ENCODE measurements at places on chromosomes 5 and 9.

DNA sequence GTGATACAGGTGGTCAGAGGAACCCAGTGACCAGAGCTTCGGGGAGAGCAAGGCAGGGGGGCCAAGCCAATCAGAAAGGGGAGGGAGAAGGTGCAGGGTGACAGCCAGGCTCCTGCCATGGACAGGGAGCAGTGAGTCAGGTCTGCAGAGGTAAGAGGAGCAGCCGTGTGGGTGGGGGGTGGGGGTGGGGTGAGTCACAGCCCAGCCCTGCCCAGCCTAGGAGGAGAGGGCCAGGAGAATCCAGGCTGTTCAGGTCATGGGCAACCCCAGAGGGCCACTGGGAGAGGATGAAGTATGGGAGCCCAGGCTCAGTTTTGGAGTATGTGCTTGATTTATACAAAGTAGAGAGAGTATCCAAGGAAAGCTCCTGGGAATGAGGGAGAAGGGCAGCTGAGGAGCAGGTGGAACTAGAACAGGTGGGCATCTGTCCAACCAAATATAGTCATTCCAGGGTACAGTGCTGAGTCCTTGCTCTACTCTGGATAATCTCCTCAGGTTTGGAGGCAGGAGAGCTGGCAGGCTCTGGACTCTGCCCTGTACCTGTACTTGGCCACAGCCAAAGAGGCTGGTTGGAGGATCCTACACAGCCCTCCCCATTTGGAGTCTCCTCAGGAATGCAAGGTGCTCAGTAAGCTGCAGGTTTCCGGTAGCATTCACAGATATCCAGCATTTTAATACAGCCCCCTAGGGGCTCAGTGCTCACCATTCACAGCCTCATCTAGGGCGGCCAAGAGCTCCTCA lies 1.6 kb downstream of the HBEGF start:
- DNase-seq = no peak

- DNase-seq = no peak
These were observed 137.0 kb downstream of the COL23A1 start for GRCh38 chr5:178453224-178453623.

DNA sequence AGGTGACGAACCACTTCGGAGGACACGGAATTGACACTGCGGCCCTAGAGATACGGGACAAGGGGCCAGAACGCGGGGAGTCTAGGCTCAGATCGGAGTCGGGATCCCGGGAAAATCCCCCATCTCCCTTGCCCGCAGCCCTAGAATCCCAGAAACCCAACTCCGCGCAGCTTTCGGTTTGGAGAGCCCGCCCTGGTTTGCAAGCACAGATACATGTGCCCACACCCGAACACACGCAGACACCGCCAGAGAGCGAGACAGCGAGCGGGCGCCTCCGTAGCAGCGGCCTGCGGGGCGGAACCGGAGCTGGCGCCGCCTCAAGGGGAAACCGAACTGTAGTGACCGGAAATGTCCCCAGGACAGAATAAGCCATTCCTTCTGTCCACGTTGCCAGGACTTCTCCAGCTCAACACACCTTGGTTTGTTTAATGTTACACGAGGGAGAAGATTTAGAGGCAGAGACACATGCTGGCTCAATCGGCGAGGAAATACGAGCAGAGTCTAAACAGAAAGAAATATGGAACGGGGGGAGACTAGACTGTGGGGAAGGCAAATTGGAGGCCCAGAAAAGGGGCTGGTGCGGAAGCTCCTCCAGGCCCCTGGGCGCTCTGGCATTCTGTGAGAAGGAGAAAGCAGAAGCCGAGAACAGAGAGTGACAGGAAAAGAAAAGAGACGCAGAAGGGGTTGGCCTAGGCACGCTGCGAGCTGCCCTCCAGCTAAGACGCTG lies 2.9 kb upstream of the PAX5 start:
- DNase-seq = no peak

- DNase-seq = no peak
These were observed 573.6 kb upstream of the ARRDC3 start for GRCh38 chr5:91956738-91957137.

GRCh38 chr9:83061990-83062650 lies 822 bp downstream of the RASEF start:
- DNase-seq = no peak

DNA sequence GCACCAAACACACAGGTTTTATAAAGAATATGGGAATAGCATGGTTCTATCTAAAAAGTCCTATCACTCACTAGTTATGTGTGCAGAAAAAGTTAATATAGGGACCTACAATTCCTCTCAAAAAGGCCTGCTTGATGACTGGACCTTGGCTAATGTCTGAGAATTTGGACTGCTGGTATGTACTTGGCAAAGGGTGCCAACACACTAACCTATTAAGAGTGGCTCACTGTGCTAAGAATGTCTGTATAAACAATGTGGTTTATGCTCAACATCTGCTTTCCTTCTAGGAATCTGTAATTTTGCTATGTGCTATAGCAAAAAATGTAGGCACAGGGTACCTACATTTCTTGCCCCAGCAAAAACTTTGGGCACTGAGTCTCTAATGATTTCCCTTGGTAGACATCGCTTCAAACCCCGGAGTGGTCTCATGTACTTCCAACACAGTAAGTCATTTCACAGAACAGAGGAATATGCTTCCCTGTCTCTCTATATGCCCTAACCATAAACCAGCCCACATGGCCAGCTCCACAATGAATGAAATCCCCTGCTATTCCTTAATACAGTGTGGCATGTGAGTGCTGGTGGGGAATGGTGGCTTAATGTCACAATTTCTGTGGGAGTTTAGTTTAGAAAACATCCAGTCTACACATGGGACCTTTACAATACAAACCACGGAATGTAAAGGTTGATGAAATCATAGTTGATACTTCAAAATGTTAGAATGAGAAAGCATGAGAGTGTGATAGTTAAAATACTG lies 101.7 kb downstream of the UBAP2 start:
- no peak for DNase-seq

DNA sequence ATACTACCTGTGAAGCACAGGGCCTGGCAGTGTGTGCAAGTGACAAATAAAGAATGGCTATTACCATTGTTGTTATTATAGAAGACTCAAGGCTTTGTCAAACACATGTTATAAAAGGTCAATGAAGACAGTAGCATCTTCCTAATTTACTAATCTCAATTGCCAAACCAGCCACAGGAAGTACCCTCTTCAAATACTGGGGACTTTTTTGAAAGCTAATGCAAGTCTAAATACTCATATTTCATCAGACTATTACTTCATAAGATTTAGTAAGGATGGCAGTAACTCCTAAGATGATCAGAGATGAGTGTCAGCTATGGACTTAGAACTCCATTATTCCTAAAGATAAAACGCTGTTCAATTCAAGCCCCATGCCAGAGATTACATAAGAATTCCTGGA lies 43.0 kb downstream of the GNAQ start:
- no peak for DNase-seq

DNA sequence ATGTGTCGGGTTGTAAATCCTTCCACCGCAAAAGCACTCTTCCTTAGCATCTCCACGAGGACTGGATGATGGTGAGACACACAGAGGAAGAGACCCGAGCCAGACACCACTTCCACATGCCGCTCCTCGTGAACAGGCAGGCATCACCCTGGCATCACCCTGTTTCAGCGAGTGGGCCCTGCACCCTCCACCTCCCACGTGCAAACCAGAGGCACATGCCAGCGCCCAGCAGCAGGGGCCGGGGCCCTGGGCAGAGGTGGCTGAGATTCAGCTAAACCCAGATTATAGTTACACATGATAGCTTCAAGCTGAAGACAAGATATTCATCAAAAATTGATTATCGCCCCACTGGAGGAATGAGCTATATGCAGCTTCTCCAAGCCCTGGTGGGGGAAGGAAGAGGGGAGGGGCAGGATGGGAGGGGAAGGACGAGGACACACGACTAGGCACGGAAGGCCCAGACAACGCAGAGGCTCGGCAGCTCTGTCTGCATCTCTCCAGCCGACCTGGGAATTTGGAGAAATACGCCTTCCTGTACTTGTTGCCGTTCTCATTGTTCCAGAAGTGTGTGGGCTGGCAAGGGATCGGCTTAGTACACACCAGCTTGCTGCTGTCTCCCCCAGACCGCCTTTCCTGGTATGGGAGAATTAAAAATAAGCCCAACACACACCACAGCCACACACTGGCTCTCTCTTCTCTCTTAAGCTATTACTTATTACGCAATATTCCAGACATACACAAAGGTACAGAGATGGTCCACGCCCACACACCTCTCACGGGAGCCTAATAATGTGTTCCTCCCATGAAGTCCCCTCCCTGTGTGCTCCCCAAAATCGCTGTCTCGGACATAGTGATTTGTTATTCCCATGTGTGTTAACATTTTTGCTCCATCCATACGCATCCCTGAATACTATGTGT lies 50.4 kb upstream of the ZNF354A start:
- no peak for DNase-seq

All from activated CD8-positive, alpha-beta memory T cell treated with anti-CD3 and anti-CD28 coated beads for 48 hours (primary cell).